ENCODE measurements at places on chromosomes 4 and X. TPM values are rescaled to one million over a fixed set of nuclear protein-coding genes. Genes with fewer than 3 reads are reported as not detected.

- no peak for DNase-seq
Observed at GRCh38 chrX:126825566-126826193, 6.2 kb downstream of the PRR32 start.

GRCh38 chr4:77072195-77072753, 3.5 kb downstream of the CCNI start:
- DNase-seq, result peak; percentile 35

GRCh38 chrX:55206162-55206941, 13.8 kb upstream of the PAGE5 start:
- no peak for DNase-seq

GRCh38 chr4:160318567-160319220, 1215.8 kb downstream of the RAPGEF2 start:
- DNase-seq, result no peak

SPANXN4 gene
- total RNA-seq, result not detected

NAP1L5 gene
- total RNA-seq, result 3.7 TPM

MSMO1 gene
- 63.7 TPM for total RNA-seq

DNA sequence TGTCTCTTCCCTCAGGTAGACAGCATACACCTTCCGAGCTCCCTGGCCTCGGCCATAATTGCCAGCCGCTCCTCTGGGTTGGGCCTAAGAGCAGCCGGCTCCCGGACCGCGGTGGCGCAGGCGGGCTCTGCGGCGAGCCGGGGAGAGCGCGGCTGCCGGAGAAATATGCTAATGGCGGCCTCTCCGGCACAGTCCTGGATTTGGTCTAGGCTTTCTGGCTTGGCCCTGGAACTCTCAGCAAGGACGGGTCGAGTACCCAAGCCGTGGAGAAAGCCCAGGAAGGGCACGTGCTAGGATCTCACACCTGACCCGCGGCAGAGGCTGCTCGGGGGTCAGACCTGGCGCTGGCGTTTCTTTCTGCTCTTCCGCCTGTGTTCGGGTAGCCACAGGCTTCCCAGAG, 18.6 kb upstream of the ZIC3 start:
- no peak for DNase-seq

ERVMER34-1 gene
- total RNA-seq, result 0.17 TPM

GRCh38 chr4:165234766-165235165, 27.4 kb downstream of the KLHL2 start:
- DNase-seq, result no peak

- DNase-seq, result peak; percentile 10
Observed at GRCh38 chr4:74038425-74039314, at the start of gene CXCL3. Gene CXCL3 (minus strand): TSS chr4:74038689. CDS start chr4:74038611, 78 bp downstream.

DNA sequence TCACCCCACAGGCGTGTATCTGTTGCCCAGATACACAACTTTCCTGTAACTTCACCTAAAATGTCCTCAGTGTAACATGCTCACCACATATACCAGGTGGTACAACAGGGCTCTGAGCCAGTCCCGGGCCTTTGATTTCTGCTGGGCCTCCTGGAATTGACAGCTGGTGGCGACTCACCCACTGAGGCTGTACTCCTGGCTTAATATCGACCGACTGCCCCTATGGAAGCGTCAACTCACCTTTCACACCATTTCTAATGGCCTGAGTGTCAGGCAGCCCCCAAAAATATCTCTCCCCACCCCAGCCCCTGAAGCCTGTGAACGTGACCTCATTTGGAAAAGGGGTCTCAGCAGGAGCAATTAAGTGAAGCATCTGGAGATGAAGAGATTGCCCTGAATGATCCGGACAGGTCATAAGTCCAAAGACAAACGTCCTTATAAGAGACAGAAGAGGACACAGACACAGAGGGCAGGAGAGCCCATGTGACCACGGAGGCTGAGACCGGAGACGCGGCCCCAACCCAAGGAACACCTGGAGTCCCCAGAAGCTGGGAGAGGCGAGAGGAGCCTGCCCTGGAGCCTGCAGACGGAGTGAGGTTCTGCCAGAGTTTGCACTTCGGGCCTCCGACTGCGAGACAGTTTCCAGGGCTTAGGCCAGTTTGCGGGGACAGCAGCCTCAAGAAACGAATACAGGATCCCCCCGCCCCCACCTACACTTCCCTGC, 12.6 kb upstream of the MXD4 start:
- DNase-seq, result no peak
